ENCODE measurements at places on chromosomes 11 and 22.

DNA sequence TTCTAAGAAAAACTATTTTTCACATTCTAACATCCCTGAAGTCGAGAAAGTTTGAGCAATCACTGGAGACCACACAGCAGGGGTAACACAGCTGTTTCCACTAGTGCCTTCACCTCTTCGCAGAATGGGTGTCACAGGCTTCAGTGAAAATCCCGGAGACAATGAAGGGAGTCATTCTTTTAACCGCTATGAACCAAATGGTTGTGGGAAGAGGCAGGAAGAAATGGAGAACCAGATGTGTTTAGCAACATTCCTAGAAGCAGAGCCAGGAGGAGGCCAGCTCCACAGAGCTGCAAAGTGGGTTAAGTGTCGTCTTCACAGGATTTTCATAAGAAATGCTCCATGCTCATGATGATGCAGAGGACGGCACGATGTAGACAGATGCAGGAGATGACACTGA, 221.1 kb downstream of the LARGE1 start:
- no peak for DNase-seq

GRCh38 chr11:61704838-61705237, 24.6 kb downstream of the DAGLA start:
- no peak for DNase-seq

- DNase-seq: no peak
These were observed 13.8 kb upstream of the AMOTL1 start for GRCh38 chr11:94754335-94754734.

GRCh38 chr11:34988294-34989255, 72.2 kb downstream of the PDHX start:
- DNase-seq: no peak

GRCh38 chr22:20542736-20543135, 35.3 kb downstream of the MED15 start:
- no peak for DNase-seq

DNA sequence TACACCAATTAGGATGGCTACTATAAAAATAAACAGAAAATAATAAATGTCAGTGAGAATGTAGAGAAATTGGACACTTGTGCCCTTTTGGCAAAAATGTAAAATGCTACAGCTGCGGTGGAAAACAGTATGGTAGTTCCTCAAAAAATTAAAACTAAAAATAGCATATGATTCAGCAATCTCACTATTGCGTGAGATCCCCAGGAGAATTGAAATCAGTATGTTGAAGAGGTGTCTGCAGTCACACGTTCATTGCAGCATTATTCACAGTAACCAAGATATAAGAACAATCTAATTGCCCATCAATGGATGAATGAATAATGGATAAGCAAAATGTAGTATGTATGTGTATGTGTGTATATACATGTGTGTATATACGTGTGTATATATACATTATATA, 6.8 kb downstream of the OR52N2 start:
- DNase-seq: peak; percentile 82

GRCh38 chr11:1640076-1640946, 10.7 kb downstream of the KRTAP5-5 start:
- peak; percentile 23 for DNase-seq

GRCh38 chr11:65793144-65793581, 6.3 kb downstream of the OVOL1 start:
- no peak for DNase-seq

All from common myeloid progenitor, CD34-positive (primary cell).